ENCODE measurements at places on chromosomes 5 and 9. TPM values are rescaled to one million over a fixed set of nuclear protein-coding genes. Genes with fewer than 3 reads are reported as not detected.

The CBY3 gene
- polyA plus RNA-seq, result 1.4 TPM

DNA sequence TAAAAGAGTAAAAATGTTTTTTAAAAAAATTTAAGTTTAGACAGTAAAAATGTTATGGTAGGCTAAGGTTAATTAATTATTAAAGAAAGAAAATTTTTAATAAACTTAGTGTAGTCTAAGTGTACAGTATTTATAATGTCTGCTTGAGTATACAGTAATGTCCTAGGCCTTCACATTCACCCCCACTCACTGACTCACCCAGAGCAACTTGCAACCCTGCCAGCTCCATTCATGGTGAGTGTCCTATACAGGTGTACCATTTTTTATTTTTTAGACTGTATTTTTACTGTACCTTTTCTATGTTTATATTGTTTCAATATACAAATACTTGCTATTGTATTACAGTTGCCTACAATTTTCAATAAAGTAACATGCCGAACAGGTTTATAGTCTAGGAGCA, 234.1 kb downstream of the AUH start:
- no peak for DNase-seq

- DNase-seq, result no peak
Measured at GRCh38 chr5:126527892-126528291, 67.1 kb downstream of the ALDH7A1 start.

The PCDHAC2 gene
- not detected for polyA plus RNA-seq

DNA sequence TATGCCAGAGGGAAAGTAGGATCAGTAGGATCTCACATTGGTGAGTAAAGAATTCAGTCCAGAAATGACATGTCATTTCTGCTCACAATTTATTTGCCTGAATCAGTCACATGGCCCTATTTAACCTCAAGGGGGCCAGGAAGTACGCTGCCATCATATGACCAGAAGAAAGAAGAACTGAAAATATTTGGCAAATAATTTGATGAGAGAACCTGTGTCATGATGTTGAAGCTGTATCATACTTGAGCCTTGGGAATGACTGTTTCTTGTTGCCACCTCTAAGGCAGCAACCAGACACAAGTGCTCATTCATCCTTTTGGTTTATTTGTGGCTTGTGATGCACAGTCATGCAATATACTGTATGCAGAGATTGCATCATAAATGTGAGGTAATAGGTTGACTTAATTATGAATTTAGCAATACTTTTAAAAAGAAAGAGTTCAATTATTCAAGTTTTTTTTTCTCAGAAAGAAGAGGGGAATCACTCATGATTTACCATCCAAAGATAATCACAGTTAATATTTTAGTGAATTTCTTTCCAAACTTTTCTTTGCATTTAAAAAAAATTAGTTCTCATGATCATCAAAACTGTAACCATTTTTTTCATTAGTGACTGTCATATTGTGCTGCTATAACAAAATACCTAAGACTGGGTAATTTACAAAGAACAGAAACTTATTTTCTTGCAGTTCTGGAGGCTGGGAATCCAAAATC, 8.2 kb upstream of the ZFYVE16 start:
- no peak for DNase-seq

The TRAF1 gene
- 3.7 TPM for polyA plus RNA-seq

The KCNT1 gene
- polyA plus RNA-seq, result not detected

The KIF24 gene
- 0.23 TPM for polyA plus RNA-seq

The F2RL2 gene
- 0.46 TPM for polyA plus RNA-seq

The RAB14 gene
- polyA plus RNA-seq, result 38.7 TPM

The TUSC1 gene
- polyA plus RNA-seq, result 0.17 TPM

- no peak for DNase-seq
Measured at GRCh38 chr9:69186841-69187611, 12.9 kb downstream of the TJP2 start.

The SUSD1 gene
- 3.6 TPM for polyA plus RNA-seq

- DNase-seq, result no peak
Measured at GRCh38 chr9:126615245-126615790, 1.6 kb downstream of the LMX1B start.

The CCDC183 gene
- polyA plus RNA-seq, result 0.35 TPM

The TMEM8B gene
- polyA plus RNA-seq, result 3.5 TPM

- no peak for DNase-seq
Measured at GRCh38 chr5:35518104-35518503, 99.6 kb upstream of the SPEF2 start.

- no peak for DNase-seq
Measured at GRCh38 chr5:108983461-108984092, 235.9 kb downstream of the FER start.

DNA sequence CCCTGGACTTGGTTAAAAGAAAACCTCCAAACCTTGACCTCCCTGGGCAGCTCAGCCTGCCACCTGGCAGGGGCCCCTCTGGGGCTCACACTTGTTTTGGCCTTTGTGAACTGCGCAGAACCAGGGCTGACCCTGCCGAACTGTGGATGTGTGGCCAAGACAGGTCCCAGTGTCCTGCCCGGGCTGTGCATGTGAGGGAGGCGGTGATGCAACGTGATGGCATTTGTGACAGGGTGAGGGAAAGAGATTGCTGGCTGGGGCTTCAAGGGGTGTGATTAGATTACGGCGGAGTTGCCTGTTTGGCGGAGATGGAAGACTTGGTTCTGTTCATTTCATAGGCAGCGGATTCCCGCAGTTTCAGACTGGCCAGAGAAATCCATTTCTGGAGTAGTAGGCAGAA, 30.4 kb upstream of the NKX2-5 start:
- DNase-seq, result no peak

- no peak for DNase-seq
Measured at GRCh38 chr5:110134963-110135935, 445.5 kb downstream of the MAN2A1 start.

The PFN3 gene
- not detected for polyA plus RNA-seq

DNA sequence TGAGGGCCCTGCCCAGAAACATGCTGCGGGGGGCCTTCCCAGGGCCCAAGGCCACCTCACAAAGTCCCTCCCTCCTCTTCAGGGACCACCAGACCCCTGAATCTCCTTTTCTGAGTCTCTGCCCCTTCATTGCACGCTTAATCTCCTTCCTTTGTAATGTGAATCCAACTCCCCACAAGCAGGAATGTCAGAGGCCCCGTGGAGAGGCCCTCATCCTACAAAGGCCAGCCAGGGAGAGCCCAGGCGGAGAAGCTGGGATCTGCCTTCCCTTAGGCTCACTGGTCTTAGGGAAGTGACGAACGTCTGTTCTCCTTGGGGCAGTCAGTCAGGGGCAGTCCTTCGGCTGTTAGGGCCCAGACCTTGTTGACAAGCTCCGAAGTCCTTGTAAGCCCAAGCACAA, 2.3 kb downstream of the SMIM33 start:
- no peak for DNase-seq

GRCh38 chr5:44919560-44919959, 110.8 kb downstream of the MRPS30 start:
- DNase-seq, result no peak

- no peak for DNase-seq
Measured at GRCh38 chr9:32434892-32435291, 50.4 kb downstream of the ACO1 start.

- no peak for DNase-seq
Measured at GRCh38 chr9:77440057-77440456, 208.1 kb downstream of the GNA14 start.

The SPATA31E1 gene
- not detected for polyA plus RNA-seq

- DNase-seq, result no peak
Measured at GRCh38 chr9:88835772-88836171, 155.5 kb upstream of the S1PR3 start.

- DNase-seq, result no peak
Measured at GRCh38 chr5:88092358-88092757, 176.3 kb downstream of the TMEM161B start.

GRCh38 chr5:166062719-166063118, 2228.7 kb upstream of the WWC1 start:
- DNase-seq, result no peak

The BSPRY gene
- 0.48 TPM for polyA plus RNA-seq

GRCh38 chr9:137172901-137173795, 1.3 kb upstream of the TMEM210 start:
- DNase-seq, result no peak

DNA sequence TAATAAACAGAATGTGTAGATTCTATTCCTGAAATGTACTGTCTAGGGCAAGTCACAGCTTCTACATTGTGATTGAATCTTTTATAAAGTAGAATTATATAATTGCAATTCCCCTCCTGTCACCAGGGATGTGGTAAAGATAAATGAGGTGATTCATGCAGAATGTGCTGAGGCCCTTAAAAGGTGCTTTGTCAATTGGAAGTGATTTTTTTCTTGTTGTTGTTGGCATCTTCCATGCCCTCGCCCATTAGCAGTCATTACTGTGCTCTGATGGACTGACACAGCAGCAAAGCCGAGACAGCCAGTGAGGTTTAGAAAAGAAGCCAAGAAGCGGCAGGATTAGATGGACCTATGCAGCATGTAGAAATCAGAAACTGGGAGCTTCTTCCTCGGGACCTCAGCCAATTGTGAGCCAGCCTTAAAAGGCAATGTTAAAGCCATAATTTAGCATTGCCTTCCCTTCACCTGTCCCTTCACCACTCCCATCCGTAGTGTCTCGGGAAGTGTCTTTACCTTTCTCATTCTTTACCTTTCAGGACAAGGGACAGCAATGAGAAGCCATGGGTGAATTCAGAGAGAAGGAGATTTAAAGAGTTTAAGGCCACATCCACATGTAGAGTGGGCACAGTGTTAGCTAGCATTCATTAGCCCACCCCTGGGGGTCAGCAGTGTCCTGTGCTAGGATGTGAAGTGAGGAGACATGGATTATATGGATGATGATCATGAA, 257.8 kb downstream of the PLK2 start:
- no peak for DNase-seq

GRCh38 chr9:100619194-100619593, 41.3 kb downstream of the CAVIN4 start:
- DNase-seq, result no peak

The CRHBP gene
- polyA plus RNA-seq, result not detected

GRCh38 chr9:121443981-121444380, 55.7 kb downstream of the GGTA1 start:
- DNase-seq, result no peak

DNA sequence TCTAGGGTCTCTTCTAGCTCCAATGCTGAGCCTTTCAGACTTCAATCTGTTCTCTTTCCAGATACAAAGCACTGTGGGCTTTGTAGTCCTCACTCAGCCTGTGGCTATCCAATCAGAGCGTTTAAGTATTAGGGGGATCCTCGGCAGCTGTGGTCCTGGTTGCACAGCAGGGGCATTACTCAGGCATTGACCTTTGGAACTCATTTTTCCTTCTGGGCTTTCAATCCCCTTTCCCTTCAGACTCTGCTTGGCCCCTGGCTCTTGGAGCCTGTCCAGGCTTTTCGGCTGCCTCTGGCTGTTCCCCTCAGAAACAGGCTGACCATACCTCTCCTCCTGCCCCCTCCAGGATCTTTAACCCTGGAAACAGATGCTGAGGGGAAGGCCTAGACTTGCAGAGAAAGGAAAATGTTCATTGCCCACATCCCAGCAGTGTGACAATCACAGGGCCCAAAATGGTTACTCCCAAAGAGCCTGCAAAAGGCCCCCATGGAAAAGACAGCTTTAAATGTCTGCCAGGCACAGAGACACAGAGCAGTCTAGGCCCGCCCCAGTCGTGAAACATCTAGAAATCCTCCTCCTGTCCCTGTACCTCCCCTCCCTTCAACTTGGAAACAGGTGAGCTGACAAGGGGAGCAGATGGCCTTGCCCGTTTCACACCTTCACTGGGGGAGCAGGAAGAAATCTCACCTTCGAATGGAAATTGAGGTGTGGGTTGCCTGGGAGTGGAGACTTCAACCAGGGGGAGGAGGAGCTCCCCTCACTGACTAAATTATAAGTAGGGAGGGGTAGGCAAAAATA, 13.7 kb downstream of the C1QTNF2 start:
- no peak for DNase-seq

DNA sequence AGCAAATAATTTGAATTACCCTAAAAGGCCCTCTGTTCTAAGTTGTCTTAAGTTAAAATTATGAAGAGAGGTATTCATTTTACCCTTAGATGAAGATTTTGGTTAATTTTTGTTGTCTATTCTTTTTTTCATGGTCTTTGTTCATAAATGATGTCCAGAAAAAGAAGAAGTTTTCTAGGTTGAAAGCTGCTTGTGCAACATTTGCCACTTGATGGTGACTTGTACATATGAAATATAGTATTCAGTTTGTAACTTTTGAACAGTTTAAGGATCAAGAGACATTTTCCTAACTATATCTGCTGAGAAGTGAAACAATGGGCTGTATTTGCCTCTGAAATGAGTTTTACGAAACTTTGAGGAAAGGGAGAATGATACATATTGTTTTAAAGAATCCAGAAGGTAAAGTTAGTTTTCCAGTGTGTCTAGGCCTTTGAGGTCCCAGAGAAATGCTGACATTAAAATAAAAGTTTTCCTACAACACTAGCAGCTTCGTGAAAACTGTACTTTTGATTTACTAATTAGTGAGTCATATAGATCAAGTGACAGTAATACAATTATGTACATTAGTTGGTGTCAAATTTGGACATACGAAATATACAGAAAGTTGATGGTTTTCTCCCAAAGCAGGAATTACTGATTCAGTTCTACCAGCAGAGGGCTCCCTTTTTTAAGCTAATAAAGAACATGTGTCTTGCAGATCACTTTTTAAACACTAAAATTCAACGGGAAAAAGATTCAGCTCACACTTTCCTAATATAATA, 70.5 kb downstream of the PIK3R1 start:
- peak; percentile 55 for DNase-seq

DNA sequence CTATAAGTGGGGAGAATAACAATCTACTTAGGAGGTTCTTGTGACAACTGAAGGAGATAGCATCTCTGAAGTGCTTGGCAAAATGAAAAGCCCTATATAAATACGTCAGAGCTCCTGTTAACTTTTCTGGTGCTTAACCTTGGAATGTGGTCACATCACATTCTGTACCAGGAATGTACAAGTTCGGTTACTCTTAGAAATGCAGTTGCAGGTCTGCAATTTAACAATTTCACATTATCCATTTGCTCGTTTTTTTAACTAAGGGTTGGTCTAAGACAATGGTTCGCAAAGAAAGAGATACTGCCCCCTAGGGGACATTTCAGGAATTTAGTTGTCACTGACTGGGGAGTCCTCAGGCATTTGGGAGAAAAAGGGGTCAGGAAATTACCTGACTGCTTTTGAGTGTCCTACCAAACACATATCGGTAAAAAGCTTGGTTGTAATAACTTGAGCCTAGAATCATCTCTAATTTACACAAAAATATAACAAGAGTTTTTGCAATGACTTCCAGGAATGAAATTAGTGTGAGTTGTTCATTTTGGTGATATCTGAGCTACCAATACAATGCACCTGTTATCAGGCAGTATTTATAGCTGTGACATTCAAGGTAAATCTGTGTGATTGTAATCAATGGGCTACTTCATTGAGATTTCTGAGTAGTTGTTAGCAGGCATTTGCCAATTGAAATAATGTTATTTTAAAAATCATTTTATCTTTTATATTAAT, 5.4 kb upstream of the HBEGF start:
- no peak for DNase-seq

GRCh38 chr5:18811661-18812060, 1176.3 kb downstream of the CDH18 start:
- DNase-seq, result no peak
